Right lobe of liver (tissue), 6 donors: ENCODE measurements at places on chromosomes 1 and 21. TPM values are rescaled to one million over a fixed set of nuclear protein-coding genes. Genes with fewer than 3 reads are reported as not detected.
A peak's percentile ranks its signal among the peaks of the same experiment; 100 is the strongest.

DNA sequence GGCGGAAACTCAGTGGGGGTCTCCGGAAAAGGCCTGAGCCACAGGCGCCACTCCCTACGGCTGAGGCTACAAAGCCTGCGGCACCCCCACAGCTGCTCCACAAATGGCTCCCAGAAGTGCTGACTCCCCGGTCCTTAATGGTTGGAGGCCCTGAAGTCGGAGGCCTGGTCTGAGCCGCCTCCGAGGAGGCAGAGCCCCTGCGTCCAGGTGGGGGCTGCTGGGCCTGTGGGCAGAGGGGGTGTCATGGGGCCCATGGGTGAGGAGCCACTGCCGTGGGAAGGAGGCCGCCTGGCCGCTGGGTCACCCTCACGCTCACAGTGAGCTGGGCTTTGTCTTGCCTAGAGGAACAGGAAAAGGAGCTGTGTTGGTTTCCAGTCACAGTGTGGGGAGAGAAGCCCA, 12.4 kb upstream of the COL18A1 start:
- DNase-seq: peak; percentile 37

DNA sequence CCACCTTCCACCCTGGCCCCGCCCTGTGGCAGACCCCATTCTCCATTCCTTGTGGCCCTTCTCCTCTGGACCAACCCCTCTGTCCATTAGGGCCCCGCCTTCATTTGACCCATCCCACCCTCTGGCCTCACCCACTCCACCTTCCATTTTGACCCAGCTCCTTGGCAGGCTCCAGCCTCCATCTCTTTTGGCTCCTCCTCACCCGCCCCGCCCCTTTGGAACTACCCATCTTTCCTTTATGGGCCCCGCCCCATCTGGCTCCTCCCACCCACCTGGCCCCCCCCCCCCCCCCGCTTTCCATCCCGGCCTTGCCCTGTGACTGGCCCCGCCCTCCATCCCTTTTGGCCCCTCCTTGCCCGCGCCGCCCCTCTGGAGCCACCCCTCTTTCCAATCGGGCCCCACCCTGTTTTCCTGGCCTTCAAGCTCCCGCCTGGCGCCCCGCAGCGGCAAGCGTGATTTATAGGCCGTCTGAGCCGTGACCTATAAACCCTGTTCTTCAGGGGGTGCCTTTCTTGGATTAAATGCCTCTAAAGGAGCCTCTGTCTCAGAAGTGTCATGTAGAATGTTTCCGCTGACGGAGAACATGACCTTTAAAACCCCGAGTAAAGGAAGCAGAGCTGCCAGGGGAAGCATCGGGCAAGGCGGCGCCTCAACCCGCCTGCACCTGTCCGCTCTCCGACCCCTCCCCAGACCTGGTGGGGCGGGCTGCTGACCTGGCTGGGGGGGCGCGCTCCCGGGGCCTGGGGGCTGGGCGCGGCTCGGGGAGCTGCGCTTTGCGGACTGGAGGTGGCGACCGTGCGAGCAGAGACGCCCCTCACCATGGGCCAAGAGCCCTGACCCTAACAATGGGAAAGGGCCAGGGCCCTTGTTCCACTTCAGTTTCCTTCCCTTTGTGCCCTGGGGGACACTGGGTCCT, 178.0 kb downstream of the CAMTA1 start:
- no peak for DNase-seq

GRCh38 chr21:40845441-40845995, 1.4 kb downstream of the DSCAM start:
- DNase-seq: no peak

The KRTAP19-1 gene
- total RNA-seq: not detected

The NBPF20 gene
- 12.4 TPM for total RNA-seq
